Renal pelvis (tissue), 12 donors: ENCODE measurements at places on chromosomes 7 and 10. TPM values are rescaled to one million over a fixed set of nuclear protein-coding genes. Genes with fewer than 3 reads are reported as not detected.

The TMEM26 gene
- polyA plus RNA-seq: 6.9 TPM

The CDC14C gene
- not detected for polyA plus RNA-seq

The TNKS2 gene
- polyA plus RNA-seq: 61.3 TPM

The CALHM3 gene
- not detected for polyA plus RNA-seq

The C10orf67 gene
- polyA plus RNA-seq: 2.2 TPM

The STEAP1 gene
- polyA plus RNA-seq: 13.3 TPM

The PRSS1 gene
- polyA plus RNA-seq: not detected

The ARID5B gene
- 69.4 TPM for polyA plus RNA-seq
